Breast epithelium (tissue), 4 donors: ENCODE measurements at places on chromosomes 5 and 9. TPM values are rescaled to one million over a fixed set of nuclear protein-coding genes. Genes with fewer than 3 reads are reported as not detected.

- no peak for DNase-seq
Observed at GRCh38 chr9:132283165-132283564, 71.6 kb downstream of the SETX start.

- DNase-seq, result no peak
Observed at GRCh38 chr5:181008136-181008535, 19.5 kb downstream of the BTNL3 start.

DNA sequence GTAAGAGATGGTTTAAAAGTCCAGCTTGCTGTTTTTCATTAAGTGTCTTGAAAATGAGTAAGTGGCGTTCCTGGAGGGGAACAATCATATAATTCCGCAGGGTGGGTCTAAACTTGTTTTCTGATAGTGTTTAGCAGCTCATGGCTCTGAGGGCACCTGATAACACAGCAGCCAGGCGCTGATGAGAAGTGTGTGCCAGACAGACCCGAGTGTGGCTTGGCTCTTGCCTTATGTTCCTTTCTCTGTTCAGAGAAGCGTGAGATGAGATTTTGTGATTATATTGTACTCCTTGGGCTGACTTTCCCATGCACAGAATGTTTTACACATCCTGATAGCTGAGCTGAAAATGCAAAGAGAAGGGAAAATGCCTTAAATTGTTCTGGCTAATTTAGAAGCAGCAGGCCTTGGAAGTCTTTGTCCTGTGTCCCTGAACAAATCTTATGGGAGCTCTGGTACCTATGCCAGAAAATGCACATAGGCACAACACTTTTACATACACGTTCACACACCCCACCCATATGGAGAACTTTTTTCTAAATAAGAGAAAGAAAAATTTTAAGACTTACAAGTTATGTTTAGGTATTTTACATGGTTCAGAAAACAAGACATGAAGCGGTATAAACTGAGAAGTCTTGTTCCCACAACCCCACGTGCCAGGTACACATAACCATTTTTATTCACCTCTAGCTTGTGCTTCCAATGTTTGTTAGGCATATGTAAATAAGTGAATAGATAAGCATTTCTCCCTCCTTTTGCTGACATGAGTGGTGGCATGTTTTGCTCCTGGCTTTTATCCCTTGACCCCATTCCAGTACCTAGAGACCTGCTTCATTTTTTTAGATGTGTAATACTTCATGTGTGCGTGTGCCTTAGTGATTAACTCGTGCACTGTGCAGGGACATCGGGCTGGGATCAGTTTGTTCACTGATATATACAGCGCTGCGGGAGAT is 152.2 kb upstream of the OTULINL start:
- DNase-seq, result no peak

DNA sequence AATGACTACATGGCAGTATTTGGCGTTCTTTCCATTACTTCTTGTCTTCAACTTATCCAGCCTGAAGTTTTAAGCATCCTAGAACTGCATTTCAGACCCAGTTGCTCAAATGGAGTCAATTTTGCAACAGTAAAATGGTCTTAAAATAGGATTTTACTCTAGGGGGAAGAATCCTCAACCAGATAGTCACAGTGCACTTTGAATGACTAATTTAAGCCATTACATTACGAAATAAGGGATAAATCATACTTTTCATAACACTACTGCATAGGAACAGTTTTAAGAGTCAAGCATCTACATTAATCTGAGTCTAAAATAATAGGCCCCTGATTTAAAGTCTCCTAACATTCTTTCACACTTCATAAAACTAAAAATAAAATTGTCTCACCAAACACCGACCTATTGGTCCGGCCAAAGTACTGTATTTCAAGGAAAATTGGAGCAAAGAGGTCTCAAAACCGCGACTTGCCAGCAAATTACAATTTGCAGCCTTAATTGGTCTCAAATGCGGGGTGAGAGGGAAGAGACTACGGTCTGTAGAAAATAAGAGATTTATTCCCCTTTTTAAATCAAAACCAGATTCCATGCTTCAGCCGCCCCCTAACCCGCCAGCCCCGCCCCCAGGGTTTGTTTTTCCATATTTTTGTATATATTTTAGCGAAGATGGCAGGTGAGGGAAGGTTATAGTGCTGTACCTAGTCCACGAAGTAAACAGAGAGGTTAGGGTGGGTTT is 1.2 kb upstream of the SMARCA2 start:
- DNase-seq, result no peak

GRCh38 chr9:22031655-22032411 is 22.7 kb upstream of the CDKN2B start:
- no peak for DNase-seq

- DNase-seq, result no peak
Observed at GRCh38 chr9:129803676-129804060, 684 bp downstream of the TOR1B start.

GRCh38 chr5:147339313-147339712 is 104.5 kb downstream of the STK32A start:
- no peak for DNase-seq

GRCh38 chr9:81146241-81146640 is 543.1 kb downstream of the TLE1 start:
- DNase-seq, result no peak

DNA sequence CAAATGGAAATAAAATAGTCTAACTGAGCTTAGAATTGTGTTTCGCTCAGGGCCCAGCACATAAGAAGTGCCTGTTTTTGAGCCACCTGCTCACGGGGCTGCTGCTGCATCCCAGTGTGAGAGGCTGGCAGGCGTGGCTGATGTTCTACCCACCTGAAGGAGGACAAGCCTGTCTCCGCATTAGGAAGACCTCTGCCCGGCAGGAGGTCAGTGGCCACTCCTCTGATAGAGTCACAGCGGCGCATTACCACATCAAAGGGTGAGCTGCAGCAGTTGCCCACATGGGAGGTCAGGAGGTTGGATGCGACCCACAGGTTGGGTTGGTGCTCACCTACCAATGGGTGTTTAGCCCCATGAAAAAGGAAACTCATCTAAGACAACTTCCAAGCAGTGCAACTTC is 3.7 kb upstream of the SLC6A7 start:
- DNase-seq, result no peak

DNA sequence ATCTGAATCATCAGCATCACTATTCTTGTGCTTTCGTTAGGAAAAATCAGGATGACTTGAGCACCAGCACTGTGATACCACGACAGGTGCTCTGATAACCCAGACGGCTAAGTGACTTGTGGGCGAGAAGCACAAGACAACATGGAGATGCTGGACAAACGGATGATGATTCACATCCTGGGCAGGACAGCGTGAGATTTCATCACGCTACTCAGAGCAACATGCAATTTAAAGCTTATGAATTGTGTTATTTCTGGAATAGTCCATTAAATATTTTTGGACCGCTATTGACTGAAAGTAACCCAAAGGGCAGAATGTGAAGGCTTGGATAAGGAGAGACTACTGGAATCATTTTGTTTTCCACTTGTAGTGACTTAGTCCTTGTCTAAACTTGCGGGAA is 114.8 kb upstream of the DAPK1 start:
- DNase-seq, result no peak

GRCh38 chr9:81906671-81907070 is 21.6 kb upstream of the SPATA31D4 start:
- DNase-seq, result no peak

Gene PCDHGB2
- total RNA-seq, result 7.8 TPM

Gene MTAP
- 29.5 TPM for total RNA-seq

Gene FREM1
- total RNA-seq, result 4.1 TPM

Gene EQTN
- 0.73 TPM for total RNA-seq

Gene GFPT2
- total RNA-seq, result 27.2 TPM

Gene WDR38
- total RNA-seq, result 0.33 TPM

Gene SPEF2
- 8.2 TPM for total RNA-seq

Gene SH3GL2
- under 0.01 TPM for total RNA-seq

Gene ARHGEF39
- 0.80 TPM for total RNA-seq

Gene NPDC1
- total RNA-seq, result 21.9 TPM

Gene CKMT2
- 3.6 TPM for total RNA-seq

Gene PCDHAC2
- 2.6 TPM for total RNA-seq

Gene SMIM23
- not detected for total RNA-seq
